ENCODE measurements at places on chromosomes 6 and 20.

DNA sequence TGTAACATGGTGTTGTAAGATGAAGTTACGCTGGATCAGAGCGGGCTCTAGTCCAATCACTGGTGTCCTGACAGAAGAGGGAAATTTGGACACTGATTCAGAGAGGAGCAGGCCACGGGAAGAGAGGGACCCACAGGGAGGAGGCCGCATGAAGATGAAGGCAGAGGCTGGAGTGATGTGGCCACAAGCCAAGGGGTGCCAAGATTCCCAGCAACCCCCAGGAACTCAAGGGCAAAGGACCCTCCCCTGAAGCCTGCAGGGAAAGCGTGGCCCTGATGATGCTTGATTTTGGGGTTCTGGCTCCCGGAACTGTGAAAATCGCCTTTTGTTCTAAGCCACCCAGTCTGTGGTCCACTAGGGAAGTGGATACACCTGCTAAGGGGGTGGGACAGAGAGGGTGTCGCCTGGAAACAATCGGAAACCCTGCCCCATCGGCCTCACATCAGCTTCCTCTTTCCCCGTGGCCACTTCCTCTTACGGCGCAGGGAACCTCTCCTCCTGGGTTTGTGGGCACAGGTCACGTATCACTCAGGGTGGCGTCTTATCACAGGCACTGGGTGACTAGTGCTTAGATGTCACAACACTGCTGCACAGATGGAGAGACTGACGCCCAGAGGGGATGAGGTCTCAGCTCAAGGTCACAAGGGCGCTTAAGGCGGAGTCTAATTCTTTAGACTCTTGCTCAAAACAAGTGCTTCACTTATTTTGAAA lies 58.0 kb downstream of the SULF2 start:
- DNase-seq: no peak

GRCh38 chr6:170151804-170152123 lies 139.1 kb downstream of the DLL1 start:
- DNase-seq: no peak

GRCh38 chr20:62413896-62414481 lies 6.9 kb upstream of the CABLES2 start:
- DNase-seq: no peak

DNA sequence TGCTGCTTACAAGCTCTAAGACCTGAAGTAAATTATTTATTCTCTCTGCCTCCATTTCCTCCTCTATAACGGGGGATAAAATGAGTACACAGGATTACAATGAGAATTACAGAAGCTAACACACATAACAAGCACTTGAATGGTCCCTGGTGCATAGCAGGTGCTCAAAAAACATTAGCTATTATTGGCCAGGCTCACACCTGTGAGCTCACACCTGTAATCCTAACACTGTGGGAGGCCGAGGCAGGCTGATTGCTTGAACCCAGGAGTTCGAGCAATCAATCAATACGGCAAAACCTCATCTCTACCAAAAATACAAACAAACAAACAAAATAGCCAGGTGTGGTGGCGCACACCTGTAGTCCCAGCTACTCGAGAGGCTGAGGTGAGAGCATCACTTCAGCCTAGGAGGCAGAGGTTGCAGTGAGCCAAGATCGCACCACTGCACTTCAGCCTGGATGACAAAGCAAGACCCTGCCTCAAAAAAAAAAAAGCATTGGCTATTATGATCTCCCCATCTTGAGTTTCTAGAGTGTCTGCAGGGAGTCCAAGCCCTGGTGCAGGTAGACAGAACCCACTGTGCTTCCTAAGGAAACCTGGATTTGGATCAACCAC lies 68.1 kb downstream of the PREX1 start:
- peak; percentile 95 for DNase-seq

DNA sequence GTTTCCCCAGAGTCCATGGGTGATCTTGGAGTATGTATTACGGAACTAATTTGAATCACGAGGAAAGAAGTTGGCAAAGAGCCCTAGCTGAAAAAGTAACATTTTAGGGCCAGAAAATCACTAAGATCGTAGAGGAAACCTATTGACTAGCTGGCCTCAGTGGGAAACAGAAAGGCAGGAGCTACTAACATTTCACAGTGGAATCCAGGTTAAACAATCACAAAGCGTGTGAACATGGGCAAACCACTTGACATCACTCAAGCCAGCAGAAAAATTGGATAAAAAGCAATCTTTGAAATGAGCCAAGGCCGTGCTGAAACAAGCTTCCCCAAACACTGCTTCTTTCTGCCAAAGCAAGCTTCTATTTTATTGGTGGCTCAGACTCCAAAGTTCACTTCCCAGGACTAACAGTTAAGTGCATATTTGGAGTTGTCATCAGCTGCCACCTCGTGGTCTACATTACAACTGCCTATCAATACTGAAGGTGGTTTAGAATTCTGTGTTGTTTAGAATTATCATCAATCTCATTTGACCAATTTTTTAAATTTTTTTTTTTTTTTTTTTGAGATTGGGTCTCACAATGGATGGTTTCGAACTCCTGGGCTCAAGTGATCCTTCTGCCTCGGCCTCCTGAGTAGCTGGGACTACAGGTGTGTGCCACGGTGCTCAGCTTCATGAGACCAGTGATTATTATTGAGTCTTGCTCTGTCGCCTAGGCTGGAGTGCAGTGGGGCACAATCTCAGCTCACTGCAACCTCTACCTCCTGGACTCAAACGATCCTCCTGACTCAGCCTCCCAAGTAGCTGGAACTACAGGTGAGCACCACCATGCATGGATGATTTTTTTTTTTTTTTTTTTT lies 10.6 kb downstream of the RPS10 start:
- DNase-seq: peak; percentile 44

DNA sequence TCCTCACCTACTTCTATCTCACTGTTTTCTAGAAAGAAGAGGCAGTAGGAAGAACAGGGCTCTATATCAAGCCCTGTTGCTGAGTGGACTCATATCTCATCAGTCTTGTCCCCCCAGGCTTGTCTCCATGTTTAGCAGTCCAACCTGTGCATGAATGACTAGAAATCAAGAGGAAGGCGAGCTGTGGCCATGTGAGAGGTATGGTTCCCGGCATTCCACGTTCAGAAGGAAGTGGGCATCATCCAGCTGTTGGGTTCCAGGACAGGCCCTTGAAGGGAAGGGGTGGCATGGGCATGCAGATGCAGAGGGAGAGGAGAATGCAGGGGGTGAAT lies 176.6 kb downstream of the MRPL14 start:
- no peak for DNase-seq

DNA sequence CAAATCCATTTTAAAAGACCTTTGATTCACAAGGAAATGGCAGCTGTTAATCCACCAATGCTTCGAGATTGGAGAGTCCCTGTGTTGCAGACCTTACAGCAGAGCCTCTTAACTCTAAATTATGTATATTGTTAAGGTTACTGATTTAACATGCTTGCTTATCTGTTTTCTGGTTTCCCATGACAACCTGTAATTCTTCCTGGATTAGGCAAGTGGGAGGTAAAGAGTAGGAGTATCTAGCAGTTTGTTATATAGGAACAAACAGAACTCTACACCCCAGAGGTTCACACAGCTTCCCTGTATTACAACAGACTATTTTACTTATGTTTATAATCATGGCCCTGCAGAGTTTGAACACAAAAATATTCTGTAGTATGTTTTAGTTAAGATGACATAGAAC lies 39.5 kb downstream of the NKX2-4 start:
- no peak for DNase-seq

DNA sequence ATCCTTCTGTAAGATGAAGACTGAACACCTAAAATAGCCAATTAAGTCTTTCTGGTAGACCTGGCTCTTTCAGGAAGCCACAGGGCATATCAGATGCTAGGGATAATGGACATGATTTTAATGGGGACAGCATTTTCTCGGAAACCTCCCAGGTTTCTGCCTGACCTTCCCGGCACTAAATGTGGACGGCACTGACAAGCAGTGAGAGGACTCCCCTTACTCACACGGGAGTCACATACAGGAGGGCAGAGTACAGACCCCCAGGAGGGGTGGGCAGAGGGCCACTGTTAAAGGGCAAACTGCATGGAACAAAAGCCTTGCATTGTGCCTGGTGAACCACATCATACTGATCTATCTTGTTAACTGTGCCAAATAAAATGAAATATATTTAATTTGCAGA lies 19.9 kb downstream of the PSMG4 start:
- DNase-seq: no peak

GRCh38 chr6:37243816-37244370 lies 13.7 kb upstream of the TBC1D22B start:
- DNase-seq: no peak

- no peak for DNase-seq
Measured at GRCh38 chr6:23842760-23843159, 283.3 kb upstream of the NRSN1 start.

DNA sequence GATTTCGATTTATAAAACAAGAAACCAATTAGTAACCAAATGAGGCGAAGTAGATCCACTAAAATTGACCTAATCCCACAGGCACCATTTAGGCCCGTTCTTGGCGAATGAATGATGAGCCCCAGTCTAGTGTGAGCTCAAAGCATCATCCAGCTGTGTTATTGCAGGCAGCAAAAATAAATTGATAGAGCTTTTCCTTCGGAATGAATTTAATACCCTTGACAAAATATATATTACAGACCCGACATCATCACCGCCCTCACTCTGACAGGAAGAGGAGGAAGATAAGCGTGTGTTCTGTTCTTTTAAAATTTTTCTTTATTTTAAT lies 7.8 kb downstream of the SIM1 start:
- no peak for DNase-seq

- DNase-seq: no peak
Measured at GRCh38 chr20:62336329-62336728, 30.8 kb downstream of the LAMA5 start.

GRCh38 chr6:29647927-29648642 lies 8.8 kb upstream of the MOG start:
- peak; percentile 44 for DNase-seq

GRCh38 chr6:39063526-39063925 lies 14.9 kb downstream of the GLP1R start:
- DNase-seq: no peak

DNA sequence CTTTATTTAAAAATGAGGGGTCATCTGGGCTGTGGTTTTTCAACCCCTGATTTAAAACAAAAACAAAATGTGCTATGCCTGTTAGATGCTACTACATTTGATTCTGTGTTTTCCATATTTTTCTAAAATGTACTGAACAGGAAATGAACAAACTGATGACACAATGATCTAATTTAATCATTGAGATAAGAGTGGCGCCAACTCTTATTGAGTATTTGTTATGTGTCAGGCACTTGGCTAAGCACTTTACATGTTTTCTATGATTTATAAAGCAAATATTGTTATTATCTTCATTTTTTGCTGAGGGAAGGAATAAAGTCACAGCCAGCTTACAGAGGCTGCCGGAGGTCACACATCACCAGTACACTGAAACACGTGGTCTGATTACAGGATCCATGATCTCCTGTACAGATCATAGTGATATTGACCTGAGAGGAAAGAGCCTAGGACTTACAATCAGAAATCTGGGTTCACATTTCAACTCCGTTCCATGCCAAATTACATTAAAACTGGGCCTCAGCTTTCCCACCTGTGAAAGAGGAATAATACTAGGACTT lies 166.7 kb downstream of the ESR1 start:
- DNase-seq: no peak

GRCh38 chr20:53104884-53105283 lies 132.7 kb downstream of the TSHZ2 start:
- DNase-seq: no peak

- DNase-seq: no peak
Measured at GRCh38 chr6:34598712-34599111, 42.6 kb upstream of the SPDEF start.

GRCh38 chr6:11236076-11236750 lies 3.7 kb upstream of the NEDD9 start:
- DNase-seq: no peak

DNA sequence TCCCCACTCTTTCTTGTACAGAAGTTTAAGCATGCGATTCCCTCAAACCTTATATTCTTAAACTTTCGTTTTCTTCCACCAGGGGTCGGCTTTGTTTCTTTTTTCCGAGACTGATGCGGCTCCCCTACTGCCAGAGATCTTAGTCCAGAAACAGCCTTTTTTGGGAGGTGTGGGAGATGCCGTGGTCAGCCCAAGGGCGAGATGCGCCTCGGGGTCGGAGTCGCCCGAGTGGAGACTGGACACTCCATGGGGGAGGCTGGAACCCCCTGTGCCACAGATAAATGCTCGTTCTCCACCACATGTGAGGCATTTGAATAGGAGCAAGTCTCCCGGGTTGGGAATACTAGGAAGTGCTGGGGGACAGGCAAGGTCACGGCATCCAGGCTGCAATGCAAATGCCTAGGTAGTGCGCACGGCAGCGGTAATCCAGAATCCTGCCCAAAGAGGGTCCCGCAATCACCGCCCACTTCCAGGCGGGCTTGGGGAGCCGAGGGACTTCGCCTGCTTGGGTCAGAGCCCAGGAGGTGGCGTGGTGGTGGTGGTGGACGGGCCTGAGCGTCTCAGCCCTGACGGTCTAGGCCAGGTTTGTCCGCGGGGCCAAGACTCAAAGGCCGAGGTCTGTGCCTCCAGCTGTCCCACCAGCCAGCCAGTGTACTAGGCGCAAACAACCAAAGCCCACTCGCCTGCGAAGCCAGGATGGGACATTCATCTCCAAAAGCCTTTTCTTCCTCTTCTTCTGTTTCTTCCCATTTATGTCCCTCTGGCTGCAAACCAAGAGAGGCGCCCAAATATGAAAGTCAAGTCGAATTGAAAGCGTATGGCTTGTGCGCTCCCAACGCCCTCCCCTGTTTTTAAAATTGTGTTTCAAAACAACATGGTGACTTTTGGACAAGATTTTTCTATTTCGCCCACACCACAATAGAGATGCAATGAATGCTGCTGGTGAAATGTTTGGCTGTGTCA lies 39.3 kb upstream of the OSTM1 start:
- peak; percentile 38 for DNase-seq

GRCh38 chr6:155325700-155326516 lies 11.6 kb upstream of the TFB1M start:
- DNase-seq: peak; percentile 95

GRCh38 chr20:51961964-51962761 lies 159.8 kb upstream of the SALL4 start:
- DNase-seq: peak; percentile 88

DNA sequence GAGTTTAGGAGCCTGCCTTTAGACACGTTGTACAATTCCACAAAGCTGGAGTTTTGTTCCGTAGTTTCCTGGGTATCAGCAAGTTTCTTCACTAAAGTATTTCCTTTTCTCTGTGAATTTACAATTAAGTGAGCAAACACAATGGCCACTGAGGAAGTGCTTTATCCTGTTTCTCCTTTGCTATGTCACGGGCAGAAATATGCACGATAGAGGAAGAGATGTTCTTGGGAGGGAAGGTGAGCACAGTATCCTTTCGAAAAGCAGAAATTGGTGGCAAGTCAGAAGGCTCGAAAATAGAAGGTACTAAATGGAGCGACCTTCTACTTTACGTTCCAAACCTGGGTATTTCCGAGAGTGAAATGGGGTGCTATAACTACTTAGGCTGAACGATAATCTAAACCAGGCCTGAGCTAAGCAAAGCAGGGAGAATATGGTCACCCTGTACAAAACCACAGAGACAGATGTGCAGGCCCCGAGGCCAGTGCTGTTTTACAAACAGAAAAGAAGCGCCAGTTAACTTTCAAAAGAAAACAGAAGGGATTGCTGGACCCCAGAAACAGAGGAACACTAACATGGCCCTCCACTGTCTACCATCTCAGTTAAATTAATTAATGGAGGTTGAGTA lies 259.6 kb downstream of the TBC1D7 start:
- no peak for DNase-seq

- DNase-seq: no peak
Measured at GRCh38 chr6:170374571-170375444, 68.2 kb downstream of the FAM120B start.

- no peak for DNase-seq
Measured at GRCh38 chr20:49353348-49353747, 75.5 kb upstream of the ZNFX1 start.
